ENCODE measurements at places on chromosomes 2 and 18.

DNA sequence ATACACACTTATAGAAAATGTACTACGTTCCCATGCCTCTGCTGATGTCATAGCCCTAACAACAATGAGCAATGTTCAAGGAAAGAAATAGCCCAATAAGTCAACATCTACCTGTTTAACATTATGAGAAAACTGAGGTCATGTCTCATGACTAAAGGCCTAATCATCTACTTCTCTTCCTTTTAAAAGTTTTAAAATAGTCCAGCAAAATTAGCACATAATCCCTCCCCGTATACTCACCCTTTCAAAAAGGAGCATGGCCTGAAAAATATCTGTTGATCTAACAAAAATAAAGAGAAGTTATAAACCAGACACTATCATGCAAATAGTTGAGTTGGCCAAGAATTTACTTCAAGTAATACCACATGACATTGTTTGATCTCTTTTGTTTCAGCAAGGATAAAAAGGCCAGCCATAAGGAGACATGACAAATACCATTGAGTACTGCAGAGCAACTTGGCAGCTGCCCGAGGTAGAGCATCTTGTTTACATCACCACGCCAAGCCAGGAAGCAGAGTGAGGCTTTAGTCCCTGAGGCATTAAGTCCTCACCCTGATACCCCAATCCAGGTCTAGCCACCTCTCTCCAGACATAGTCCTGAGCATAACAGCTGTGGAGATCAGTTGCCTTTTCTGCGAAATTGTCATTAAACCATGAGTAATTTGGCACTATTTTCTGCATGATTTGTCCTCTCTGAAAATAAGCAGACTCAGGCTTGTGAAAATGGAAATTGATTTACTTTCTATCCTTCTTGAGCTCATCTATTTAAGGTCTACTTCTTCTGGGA is 137.4 kb upstream of the ETAA1 start:
- DNase-seq: peak; percentile 74

- DNase-seq: no peak
Observed at GRCh38 chr2:10864861-10865636, 46.7 kb upstream of the KCNF1 start.

DNA sequence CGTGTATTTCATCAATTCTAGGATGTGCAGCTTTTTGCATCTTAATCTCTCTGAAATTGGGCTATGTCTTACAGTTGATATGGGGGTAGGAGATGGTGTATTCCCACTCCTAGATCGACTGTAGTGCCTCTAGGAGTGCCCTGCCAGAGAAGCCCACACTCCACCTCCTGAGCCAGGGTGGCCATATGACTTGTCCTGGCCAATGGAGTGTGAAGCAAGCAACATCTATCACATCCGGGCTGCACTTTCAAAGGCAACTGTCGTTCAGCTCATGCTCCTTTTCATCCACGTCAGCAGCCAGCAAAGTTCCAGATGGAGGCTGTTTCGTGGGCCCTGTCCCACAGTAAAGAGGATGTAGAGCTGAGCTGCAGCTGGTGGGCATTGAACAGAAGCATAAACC is 149.4 kb upstream of the SLC1A4 start:
- DNase-seq: no peak

GRCh38 chr2:168560817-168561499 is 104.9 kb downstream of the CERS6 start:
- DNase-seq: no peak

- no peak for DNase-seq
Observed at GRCh38 chr18:1487457-1487856, 582.8 kb downstream of the ADCYAP1 start.

GRCh38 chr2:10047616-10048500 is 4.5 kb downstream of the KLF11 start:
- DNase-seq: no peak

- DNase-seq: no peak
Observed at GRCh38 chr18:44497757-44498490, 182.8 kb upstream of the SETBP1 start.

DNA sequence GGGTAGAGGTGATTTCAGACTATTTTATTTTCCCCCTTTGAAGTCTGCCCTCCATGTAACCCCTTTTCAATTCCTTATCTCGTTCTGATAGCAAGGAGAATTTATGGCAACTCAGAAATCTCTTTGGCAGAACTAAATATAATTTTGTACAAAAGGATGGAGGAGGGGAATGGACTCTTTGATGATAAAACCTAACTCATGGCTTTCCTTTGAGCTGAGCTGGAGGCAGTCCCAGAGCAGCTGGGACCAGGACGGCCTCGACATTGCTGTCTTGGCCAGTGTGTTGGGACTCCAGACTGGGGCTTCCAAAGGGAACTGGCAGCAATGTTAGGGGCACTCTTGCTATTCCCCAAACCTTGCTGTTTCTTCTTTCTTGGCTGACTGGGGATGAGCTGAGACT is 47.7 kb downstream of the PAX8 start:
- DNase-seq: no peak

DNA sequence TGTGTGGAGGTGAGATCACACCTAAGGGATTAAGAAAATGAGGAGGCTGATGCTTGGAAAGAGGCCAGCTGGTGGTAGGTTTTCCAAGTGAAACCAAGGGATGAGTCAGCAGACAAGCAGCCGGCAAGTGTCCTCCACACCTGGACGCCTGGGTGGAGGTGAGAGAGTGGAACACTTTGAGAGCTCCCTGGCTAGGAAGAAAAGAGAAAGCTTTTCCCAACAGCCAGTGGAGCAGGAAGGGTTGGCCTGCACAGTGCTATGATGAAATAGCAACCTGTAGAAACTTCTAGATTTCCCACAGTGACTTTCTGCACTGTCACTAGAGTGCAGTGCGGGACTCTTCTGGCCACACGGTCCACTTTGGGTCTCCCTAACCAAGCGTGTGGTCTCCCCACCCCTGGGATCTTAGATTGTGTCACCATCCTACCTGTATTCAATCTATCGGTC is 19.6 kb upstream of the IL37 start:
- no peak for DNase-seq

DNA sequence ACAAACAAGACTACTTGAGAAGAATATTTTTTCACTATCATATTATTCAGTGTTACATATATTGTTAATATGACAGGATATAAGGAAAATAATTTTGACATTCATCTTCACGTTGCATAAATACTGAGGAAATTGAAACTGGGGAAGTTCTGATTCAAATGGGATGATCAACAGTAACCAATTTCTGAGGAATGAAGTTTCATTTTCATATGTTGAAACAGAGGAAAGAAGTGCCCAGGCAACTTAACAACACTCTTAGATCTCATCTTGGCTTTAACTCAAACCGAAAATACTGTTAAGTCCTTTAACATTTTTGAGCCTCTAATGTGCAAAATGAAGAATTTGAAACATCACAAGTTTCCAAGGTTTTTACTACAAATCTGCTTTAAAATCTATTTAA is 612.2 kb upstream of the VRK2 start:
- no peak for DNase-seq

- DNase-seq: peak; percentile 81
Observed at GRCh38 chr2:217279556-217279955, 419.7 kb upstream of the TNP1 start.

GRCh38 chr2:162215162-162215561 is 28.1 kb downstream of the FAP start:
- no peak for DNase-seq

DNA sequence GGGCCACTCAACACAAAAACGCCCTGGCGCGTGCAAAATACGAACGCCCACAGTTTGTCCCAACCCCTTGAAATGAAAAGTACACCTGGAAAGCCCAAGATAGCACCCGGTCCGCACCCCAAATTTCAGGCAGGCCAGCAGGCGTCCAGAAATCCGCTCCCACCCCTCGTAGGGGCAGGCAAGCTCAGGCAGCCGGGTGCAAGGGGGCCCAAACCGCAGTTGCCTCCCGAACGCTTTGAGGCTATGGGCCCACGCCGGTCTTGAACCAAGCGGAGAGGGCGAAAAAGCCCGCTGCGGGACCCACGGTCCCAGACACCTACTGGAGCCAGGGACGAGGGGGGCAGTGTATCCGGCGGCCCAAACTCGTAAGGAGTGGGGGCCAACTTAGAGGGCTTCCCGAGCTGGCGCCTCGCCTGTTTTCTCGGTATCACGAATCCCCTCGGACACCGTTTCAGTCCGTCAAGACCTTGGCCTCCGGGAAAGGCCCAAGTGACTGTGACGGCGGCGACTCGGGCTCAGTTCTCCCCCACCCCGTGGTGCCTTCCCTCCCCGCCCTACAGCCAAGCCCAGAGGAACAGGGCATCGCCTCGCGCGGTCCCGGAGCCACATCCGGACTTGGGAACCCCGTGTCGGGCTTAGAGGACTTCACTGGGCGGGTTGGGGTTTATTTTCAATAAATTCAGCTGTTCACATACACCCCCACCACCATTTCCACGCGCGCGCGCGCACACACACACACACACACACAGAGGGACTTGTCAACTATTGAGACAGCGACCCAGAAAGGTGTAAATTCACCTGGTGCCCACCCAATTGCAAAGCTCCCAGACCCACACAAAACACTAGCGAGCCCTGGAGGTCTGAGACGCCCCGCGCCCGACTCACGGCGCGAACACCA is 6.2 kb upstream of the SATB2 start:
- no peak for DNase-seq

GRCh38 chr18:74152857-74153256 is 4.5 kb downstream of the TIMM21 start:
- DNase-seq: no peak

GRCh38 chr2:108412995-108413710 is 35.4 kb downstream of the SULT1C4 start:
- DNase-seq: peak; percentile 64

GRCh38 chr2:233173115-233173514 is 78.4 kb upstream of the ATG16L1 start:
- no peak for DNase-seq

DNA sequence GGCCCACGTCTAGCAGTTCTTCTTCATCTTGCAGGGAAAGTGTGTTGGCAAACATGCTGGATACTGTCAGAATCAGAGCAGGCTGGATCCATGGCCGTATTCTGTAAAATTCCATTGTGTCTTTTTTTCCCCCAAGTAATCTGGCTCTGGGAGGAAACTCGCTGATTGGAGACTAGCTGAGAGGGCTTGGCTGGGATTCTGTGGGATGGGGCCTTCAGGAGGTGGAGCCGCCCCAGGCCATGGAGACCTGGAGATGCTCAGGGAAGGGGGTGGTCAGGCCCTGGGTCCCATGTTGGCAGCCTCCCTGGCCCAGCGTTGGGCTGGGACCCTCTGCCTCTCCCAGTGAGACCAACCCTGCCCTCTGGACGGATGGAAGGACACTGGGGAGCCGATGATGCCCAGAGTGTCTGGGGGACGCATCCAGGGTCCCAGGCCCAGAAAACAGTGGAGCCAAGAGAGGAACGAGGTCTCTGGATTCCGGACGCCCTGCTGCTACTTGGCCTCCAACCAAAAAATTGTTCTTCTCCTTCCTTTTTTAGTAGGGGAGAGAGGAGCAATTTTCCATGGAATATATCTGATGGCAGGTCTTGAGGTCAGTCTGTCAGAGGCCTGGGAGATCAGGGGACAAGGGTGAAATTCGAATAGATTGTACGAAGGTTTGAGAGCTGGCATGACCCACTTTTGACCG is 114.5 kb downstream of the AGAP1 start:
- no peak for DNase-seq

DNA sequence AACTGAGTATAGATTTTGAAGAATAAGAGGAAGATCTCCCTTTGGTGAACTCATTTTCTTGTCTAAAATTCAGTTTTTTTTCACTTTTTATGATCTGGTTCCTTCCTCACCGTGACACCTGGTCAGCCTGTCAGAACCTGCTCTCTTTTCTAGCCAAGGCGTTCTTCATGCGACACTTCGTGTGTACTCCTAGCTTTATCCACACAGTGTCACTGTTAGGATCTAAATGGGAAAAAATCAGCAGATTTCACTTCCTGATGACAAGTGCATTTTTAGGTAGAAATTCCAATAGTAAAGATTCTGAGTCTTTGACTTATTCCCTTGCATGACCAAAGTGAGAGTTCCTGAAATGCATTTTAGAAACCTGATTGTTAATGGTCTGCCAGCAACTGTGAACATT is 89.8 kb downstream of the KLHL14 start:
- DNase-seq: no peak

DNA sequence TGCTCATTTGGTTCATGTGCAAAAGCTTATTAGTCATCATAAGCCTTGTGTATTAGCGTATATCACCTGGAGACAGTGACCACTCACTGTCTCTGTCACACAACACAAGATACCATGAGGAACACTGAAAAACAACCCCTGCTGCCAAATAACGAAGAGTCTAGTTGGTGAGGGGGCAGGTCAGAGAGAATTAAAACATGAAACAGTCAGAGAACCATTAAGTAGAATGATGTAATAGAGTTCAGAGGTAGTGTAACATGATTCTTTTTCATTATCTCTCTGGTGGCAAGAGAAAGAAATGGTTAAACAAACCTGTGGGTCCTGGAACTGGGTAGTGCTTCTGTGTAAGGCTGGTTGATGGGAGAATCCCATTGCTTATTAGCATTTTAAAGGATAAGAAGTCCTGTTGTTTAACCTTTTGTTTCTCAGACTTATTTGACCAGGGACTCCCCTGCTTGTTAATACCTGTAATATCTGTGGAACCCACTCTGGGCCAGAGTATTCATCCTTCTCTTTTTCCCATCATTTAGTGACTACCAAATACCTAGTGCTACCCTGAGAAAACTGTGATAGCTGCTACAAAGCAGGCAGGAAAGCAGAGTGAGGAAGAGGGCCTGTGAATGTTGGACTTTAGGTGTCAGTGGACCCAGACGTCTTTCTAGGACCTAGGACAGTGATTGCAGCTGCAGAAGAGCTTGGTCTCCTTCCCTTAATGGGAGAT is 38.0 kb downstream of the PTRHD1 start:
- DNase-seq: no peak

- no peak for DNase-seq
Observed at GRCh38 chr2:33320573-33320972, 155.9 kb upstream of the RASGRP3 start.

DNA sequence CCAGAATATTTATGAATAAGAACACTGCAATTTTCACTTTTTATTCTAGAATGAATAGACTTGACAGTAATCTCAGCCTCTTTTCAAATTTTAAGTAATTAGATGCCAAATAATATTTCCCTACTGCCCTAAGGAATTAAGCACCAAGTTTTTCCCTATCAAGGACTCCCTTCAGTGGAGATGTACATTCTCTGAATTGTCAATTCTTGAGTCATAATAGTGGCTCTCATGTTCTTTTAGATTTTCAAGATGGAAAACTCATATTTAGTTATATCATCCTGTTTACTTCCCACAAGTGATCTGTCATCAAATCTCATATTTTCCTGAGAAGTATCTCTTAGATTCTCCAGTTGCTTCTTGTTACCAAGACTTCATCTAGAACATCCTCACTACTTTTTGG is 1248.9 kb upstream of the CHAC2 start:
- DNase-seq: no peak

GRCh38 chr2:159126432-159127022 is 158.1 kb downstream of the TANC1 start:
- DNase-seq: no peak

GRCh38 chr2:157250836-157251235 is 6.7 kb upstream of the GALNT5 start:
- no peak for DNase-seq

DNA sequence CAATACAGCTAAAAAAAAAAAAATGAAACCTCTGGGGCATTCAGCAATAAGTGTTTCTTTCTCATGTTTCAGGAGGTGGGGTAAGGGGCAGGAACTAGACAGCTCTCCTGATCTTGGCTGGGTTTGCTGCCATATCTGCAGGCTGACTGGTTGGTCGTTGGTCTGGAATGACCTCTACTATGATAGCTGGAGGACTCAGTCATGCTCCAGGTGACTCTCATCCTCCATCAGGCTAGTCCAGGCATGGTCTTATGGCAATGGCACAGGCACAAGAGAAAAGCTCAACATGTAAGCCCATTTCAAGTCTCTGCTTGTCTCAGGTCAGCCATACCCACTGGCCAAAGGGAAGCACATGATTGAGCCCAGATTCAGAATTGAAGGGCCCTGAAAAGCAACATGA is 9.5 kb upstream of the SLC1A4 start:
- no peak for DNase-seq
